C1 segment of cervical spinal cord (tissue), 14 donors: ENCODE measurements at places on chromosomes 3 and 15.

DNA sequence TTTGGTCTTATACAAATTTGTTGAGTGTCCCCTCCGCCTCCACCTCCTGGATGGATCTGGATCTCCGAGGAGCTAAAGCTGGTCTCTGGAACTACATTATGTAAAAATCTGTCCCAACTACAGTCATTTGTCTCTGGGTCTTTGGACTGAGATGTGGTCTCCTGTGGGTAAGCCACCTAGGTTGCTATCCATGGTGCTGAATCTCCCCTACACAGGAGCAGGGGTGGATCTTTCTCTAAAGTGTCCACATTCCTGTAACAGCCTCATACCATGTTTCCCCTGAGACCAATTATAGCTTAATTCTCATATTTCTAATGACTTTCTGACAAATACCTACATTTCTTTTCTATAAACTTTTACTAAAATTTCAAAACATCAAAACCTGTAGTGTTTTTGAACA is 625.8 kb downstream of the TAFA4 start:
- no peak for DNase-seq

DNA sequence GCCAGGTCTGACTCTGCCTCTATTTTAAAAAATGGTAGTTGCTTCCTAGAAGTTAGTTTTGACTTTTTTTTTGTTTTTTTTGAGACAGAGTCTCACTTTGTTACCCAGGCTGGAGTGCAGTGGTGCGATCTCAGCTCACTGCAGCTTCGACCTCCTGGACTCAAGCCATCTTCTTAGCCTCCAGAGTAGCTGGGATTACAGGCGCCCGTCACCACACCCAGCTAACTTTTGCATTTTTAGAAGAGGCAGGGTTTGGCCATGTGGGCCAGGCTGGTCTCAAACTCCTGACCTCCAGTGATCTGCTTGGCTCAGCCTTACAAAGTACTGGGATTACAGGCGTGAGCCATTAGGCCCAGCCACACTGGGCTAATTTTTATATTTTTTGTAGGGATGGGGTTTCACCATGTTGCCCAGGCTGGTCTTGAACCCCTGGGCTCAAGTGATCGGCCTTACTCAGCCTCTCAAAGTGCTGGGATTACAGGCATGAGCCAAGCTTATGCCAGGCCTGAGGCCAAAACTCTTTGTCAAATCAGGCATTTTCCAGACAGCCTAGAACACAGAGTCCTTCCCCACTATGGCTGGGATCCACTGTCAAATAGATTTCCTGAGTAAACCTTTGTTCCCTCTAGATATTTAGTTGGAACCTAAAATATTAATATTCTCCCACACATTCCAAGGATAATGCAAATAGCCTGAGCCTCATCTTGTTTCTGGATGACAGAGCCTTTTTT is 13.7 kb downstream of the C3orf62 start:
- DNase-seq: no peak

- no peak for DNase-seq
These were observed 57.9 kb upstream of the DCUN1D1 start for GRCh38 chr3:183038221-183038620.

DNA sequence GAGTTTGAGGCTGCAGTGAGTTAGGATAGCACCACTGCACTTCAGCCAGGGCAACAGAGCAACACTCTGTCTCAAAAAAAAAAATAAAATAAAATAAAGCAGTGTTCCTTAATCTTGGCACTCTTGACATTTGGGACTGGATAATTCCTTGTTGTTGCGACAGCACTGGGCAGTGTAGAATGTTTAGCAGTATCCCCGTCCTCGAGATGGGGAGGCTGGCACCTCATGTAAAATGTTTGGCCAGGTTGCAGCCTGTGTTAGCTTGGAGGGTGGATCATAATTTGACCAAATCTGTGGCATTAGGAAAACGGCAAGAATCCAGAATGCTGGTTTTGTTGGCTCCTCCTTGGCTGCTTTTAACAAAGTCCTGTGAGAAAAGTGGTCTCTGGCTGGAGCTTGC is 47.0 kb downstream of the ZNF445 start:
- no peak for DNase-seq

DNA sequence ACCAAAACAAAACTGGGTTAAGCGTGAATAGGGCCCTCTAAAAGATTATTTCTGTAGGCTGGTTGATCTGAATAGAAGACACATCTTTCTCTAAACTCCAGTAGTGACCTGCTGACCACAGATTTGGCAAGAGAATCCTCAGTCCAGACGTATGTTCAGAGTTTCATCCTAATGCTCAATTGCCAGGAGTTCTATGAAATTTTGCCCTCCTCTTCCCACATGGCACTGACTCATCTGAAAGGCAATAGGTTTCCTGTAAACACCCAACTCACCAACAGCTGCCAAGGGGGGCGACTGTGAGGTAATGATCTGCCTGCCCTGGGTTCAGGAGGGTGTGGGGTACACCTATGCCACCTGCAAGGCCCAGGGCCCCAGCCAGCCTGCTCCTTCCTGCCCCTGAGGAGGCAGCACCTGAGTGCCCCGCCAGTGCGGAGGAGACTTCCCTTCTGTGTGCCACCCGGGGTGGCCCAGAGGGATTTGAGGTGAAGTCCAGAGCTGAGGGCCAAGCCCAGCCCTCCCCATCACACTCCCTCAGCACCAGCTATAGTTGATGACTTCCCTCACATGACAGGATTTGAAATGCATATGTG is 8.4 kb upstream of the PLA2G4D start:
- DNase-seq: no peak

DNA sequence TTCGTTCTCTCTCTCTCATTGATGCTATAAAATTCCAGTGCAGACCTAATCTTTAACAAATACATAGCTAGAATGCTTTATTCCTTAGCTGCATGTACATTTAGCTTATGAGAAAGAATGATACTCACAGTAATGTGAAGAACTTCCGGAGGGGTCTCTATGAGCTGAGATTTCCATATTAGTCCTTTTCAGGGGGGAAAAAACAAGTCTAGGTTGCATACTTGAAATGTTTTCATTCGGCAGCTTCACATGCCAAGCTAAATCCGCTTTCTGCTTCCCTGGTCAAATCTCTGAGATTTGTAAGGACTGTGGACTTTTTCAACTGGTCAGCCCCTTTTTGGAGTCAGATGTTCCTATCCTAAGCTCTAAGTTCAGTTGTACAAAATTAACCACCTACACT is 111.5 kb upstream of the COL8A1 start:
- DNase-seq: no peak

DNA sequence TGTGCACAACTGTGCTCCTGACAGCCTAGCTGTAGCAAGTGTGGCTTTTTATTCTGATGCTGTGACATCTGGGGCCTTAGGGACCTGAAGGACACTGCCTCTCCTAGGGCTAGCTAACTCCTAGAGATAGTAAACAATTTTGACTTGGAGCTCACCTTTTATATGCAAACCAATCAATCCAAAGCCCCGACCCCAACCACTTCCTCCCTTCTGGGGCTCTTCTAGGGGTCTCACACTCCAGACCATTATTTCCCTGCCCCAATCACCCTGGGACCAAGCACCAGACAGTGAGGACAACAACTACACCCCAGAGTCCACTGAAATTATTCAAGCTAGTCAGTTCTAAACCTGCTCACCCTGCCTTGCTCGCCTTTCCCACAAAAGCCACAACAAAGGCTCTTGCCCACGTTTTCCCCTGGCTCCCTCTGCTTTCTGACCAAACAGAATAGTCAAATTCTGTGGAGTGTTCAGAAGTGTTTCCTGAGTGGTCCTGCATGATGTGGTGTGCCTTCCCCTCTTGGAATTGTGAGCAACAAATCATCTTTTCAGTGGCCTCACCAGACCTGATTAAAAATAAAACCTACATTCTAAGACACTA is 84.2 kb upstream of the WNT5A start:
- no peak for DNase-seq

GRCh38 chr3:53702776-53703530 is 143.3 kb downstream of the CHDH start:
- DNase-seq: no peak

DNA sequence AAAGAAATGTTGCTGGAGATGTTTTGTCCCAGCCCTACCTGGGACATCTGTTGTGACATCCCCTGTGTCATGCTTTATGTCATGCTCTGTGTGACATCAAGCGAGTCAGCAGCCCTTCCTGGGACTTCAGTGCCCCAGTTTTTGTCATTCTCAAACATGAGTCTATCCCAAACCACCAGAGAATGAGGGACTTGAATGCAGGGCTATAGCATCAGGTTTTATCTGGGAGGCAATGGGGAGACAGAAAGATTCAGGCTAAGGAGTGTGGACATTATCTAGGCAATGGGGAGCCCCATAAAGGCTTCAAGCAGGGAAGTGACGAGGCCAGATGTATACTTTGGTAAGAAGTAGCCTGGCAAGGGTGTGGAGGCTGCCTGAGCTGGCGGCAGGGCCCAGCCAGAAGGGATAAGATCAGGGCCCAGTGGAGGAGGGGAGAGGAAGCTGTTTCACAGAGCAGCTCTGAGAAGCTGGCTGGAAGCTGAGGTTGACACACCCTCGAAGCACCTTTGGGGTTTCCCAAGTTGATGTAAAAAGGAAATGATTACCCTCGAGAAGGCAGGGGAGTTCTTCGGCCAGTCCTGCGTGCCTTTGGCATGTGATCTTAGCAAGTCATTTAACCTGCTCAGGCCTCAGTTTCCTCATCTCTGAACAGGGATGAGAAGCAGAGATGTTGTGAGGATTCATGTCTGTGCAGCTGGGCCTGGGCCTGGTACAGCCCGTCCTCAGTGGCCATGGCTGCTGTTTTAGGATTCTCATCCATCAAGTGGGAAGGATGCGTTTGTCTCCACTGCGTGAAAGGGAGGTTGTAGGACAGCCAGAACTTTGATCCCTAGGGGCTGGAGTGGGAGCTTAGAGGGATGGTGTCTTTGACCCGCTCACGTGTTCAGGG is 34.3 kb downstream of the IRAK2 start:
- no peak for DNase-seq

DNA sequence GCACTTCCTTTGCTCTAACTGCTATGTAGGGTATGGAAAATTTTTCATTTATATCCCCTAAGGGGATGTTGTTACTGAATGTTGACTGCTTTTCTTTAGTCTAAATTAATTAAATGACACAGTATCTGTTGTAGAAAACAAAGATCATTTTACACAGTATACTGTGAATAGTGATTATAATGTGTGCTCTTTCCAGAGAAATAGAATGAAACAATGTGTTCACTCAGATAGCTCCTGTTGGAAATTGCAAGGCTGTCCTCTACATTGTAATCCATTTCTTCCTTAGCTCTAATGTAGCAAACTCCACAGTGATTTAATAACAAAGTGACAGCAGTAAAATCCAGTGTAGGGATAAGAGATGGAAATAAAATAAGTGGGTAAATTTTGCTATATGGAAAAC is 159.0 kb upstream of the VEPH1 start:
- no peak for DNase-seq

- DNase-seq: no peak
These were observed 89.5 kb downstream of the RAB11A start for GRCh38 chr15:65958835-65959234.

DNA sequence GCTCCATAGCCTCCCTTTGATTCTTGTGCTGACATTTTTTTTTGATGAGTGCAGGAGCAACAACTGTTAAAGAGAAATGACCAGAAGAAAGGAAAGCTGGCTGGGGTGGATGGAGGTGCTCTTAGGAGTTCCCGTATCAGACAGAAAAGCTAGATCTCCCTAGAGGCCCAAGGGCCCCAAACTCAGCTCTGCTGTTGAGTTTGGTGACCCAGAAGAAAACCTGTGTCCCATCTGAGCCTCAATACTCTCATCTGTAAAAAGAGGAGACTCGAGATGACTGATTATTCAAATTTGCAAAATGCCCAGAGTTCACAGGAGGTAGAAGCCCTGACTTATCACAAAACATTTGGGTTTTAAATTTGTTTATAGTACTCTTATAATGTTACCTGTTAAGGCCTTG is 142.4 kb downstream of the TIGIT start:
- no peak for DNase-seq

DNA sequence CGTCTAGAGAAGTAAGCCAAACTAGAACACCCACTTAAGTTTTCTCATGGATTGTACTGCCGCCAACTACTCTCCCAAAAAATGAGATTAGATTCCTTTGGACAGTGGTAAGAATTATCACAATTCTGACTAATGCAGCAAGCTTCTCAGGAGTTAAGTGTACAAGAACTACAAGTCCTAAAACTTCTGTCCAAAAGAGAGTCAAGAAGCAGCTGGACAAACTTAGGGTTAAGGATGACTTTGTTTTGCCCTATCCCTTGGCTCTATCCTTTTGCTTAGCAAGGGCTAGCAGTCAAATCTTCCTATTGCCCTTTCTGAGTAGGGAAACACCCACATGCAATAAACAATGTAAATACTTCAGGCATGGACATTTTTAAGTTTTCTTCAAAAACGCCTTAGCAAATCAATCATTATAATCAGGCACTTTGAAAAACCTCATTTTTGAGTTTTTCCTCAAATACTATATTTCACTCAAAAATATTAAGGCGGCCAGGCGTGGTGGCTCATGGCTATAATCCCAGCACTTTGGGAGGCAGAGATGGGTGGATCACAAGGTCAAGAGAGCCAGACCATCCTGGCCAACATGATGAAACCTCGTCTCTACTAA is 19.5 kb downstream of the RAF1 start:
- no peak for DNase-seq

DNA sequence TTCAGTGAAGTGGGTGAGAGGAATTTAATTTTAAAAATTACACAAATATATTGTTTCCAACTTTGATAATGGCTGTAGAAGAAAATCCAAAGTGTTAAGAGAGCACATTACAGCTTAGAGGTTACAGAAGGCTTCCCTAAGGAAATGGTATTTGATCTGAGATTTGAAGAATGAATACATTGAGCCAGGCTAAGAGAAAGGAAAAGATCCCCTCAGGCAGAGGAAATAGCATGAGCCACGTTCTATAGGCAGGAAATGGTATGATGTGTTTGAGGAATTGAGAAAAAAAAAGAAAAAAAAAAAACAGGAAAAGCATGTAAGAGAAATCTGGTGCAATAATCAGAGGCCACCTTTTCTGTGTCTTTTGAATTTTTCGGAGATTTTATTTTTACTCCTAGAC is 48.6 kb downstream of the UNC13C start:
- no peak for DNase-seq

- DNase-seq: peak; percentile 24
These were observed at the start of gene TPM1 for GRCh38 chr15:63041974-63042876. Gene TPM1 (plus strand): TSS chr15:63042747. CDS start chr15:63042830, 83 bp downstream.

GRCh38 chr15:89398896-89399237 is 64.2 kb upstream of the POLG start:
- no peak for DNase-seq

DNA sequence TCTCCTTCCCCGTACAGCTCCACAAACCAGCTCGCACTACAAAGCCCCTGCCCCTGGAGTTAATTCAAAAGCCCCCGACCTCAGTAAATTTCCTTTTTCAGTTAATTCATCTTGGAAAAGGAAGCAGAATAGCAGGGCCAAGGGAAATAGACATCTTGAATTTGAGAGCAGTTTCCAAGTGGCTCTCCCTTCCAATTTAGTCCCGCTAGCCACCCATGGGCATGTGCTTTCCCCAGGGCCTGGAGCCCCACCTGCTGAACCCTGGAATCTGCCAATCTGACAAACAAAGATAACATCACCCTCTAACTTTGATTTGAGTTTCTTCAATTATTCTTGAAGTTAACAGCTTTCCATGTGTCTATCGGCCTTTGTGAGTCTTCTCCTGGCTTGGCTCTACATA is 31.7 kb downstream of the PRR20G start:
- no peak for DNase-seq
